ENCODE measurements at places on chromosomes 5 and 9. TPM values are rescaled to one million over a fixed set of nuclear protein-coding genes. Genes with fewer than 3 reads are reported as not detected.
A peak's percentile ranks its signal among the peaks of the same experiment; 100 is the strongest.

GRCh38 chr5:50697739-50698138 is 31.3 kb downstream of the PARP8 start:
- DNase-seq, result no peak

GRCh38 chr5:88694023-88694679 is 188.8 kb downstream of the MEF2C start:
- peak; percentile 38 for DNase-seq

TMOD1 gene
- polyA plus RNA-seq, result 2.4 TPM

PCDHA9 gene
- not detected for polyA plus RNA-seq

ADAMTSL1 gene
- polyA plus RNA-seq, result 0.35 TPM

- DNase-seq, result no peak
Observed at GRCh38 chr5:355379-355935, 33.9 kb downstream of the AHRR start.

PLPPR1 gene
- not detected for polyA plus RNA-seq

GRCh38 chr5:144915452-144915851 is 744.8 kb downstream of the KCTD16 start:
- DNase-seq, result no peak

- DNase-seq, result no peak
Observed at GRCh38 chr5:6003040-6003825, 375.1 kb downstream of the MED10 start.

GRCh38 chr9:121059998-121060636 is 10.0 kb upstream of the C5 start:
- no peak for DNase-seq

KCNN2 gene
- polyA plus RNA-seq, result 0.80 TPM

DNA sequence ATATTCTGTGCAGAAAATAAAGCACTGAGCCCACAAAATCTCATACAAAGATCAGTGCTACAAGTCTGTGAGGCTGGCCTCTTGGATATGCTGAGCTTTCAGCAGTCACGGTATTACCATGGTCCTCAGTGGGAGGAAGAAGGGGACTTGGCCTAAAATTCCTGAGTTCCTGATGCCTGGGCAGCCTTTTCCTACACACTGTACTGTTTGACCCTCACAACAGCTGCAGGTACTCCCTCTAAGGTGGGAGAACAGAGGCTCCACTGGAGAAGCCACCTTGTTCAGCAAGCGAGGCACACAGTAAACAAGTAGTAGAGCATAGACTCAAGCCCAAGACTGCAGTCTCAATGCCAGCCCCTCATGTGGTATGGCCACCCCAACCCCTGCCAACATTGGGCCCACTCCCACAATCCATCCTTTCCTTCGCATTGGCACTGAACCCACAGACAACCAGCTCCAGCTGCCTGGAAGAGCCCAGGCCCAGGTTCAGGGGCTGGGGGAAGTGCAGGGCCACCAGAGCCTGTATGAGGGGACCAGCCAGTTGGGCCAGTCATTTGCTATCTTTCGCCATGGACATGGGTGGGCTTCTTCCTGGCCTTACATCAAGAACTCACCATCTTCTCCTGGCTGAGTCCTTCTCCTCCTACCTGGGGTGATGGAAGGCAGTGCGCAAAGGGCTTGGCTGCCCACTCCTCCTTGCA is 14.3 kb downstream of the ACSL6 start:
- peak; percentile 36 for DNase-seq

DNA sequence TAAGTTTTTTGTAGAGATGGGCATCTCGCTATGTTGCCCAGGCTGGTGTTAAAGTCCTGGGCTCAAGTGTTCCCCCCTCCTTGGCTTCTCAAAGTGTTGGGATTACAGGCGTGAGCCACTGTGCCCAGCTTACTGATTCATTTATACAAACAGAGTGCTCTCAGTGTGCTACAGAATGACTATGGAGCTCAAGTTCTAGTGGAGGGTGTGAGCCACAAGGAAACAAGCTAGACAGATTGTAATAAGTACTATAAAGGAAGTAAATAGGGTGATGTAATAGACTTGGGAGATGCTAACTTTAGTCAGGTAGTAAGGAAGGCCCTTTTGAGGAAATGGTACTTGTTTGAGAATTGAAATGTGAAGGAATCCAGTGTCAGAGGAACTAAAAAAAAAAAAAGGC is 1.7 kb upstream of the TMEM267 start:
- DNase-seq, result no peak

DPYSL3 gene
- polyA plus RNA-seq, result 10.0 TPM

Data from spleen (tissue), 13 donors.